Activated naive CD8-positive, alpha-beta T cell treated with anti-CD3 and anti-CD28 coated beads, Interleukin-2, amount 50 U/mL, for 24 hours (primary cell): ENCODE measurements at places on chromosomes 3 and 15.

DNA sequence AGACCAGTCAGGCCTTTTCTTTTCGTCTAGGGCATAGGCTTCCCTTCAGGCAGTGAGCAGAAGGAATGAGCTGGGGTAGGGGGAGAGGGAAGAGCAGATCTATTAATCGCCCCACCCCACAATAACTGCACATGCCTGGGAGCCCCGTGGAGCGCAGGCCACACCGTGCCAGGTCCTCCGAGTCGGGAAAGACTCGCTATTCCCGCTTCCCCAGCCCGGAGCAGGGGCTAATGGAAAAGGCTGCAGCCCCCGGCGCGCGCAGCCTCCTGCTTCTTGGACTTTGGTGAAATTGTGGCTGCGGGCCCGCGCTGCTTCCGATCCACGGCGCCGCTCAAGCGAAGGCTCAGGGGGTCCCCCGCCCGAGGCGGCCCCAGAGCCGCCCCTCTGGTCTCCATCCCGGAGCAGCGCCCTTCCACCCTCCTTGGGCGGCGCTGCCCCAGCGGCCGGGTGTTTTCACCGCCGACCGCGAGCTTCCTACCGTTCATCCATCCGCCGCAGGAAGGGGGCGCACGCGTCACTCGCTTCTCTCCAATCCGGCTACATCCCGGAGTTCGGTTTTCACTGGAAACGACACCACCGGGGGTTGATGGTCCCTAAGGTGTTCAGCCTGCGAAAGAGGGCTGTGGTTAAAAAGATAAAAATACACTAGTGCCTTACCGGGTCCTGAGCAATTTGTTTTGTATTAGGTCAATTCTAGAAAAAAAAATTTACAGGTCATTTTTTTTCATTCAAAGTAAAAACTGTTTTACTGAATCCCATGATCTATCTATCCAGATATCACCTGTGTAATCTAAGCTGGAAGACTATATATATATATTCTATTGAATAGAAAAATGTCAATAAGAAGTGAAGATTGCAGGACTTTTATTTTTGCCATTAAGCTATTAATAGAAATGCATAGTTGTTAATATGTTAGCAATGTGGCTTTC, 4.4 kb upstream of the SYNM start:
- H3K27me3 ChIP-seq, result peaks cover 43% of the 10 kb centered on the region
- DNase-seq, result peak; percentile 69
- no peak overlapping the region for H3K4me3 ChIP-seq

DNA sequence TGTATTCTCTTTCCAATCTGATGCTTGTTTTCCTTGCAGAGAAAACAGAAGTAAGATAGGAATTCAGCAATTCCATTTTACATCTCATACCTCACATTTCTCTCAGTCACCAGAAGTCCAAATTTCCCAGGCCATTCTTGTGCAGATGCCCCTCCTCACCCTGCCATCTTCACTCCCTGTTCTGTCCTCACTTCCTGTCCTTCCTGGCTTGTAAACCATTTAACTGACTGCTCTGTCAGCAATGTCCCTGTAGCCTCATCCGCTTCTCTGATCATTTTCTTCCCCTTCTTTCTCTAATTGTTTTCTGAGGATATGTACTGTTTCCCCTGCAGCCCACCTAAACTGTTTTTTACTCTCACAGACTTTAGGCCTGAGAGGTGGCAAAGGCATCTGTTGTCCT, 40.3 kb downstream of the BLM start:
- peak overlapping the region; percentile 11 for H3K27ac ChIP-seq
- H3K27me3 ChIP-seq, result no peaks in the 10 kb centered on the region
- H3K4me3 ChIP-seq, result no peak overlapping the region

DNA sequence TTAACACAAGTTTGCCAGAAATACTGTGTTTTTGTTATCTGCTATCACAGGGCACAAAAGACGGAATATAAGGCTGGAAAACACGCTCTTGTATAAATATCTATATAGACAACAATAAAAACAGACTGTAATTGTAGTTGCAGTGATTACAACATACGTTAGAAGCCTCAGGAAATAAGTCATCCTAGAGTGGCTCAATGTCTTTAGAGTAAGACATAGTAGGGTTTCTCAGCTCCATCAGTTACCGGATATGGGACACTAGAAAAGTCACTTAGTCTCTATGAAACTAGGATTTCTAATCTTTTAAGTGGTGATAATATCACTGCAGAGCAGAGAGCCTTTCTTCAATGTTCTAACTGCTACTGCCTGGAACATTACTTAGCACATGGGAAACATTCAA, 208.8 kb downstream of the STAG1 start:
- H3K4me3 ChIP-seq, result no peak overlapping the region
- no peaks in the 10 kb centered on the region for H3K27me3 ChIP-seq
- H3K36me3 ChIP-seq, result peaks cover 4% of the 10 kb centered on the region
- no peak overlapping the region for H3K27ac ChIP-seq

GRCh38 chr15:49573421-49573820, 47.2 kb downstream of the FAM227B start:
- peaks cover 29% of the 10 kb centered on the region for H3K36me3 ChIP-seq
- H3K27ac ChIP-seq, result no peak overlapping the region
- no peaks in the 10 kb centered on the region for H3K27me3 ChIP-seq
- no peaks in the 10 kb centered on the region for H3K4me1 ChIP-seq
- DNase-seq, result no peak
- H3K4me3 ChIP-seq, result no peak overlapping the region

DNA sequence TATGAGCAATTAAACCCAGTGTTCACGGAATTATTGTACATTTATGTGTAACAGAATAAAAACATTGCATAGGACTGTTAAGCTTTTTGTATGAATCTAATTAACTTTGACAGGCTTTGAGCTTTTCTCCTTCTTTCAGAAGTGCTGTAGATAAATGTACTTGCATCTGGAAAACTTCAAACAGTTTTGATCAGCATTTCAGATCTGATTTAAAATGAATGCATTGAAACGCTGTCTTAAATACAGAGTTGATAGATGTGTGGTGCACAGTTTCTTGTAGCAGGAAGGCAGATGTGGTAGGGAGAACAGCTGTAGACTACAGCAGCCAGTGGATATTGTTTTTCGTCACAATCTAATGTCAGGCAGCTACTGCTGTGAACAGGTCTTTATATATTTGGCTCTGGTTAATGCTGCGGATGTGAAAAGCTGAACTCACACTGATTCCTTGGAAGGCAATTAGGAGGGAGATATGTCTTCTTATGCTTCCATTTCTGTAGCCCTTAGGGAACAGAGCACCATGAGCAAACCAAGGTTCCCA, 193.8 kb upstream of the GOLIM4 start:
- no peaks in the 10 kb centered on the region for H3K4me1 ChIP-seq
- no peaks in the 10 kb centered on the region for H3K27me3 ChIP-seq
- no peak overlapping the region for H3K27ac ChIP-seq
- H3K4me3 ChIP-seq, result no peak overlapping the region

DNA sequence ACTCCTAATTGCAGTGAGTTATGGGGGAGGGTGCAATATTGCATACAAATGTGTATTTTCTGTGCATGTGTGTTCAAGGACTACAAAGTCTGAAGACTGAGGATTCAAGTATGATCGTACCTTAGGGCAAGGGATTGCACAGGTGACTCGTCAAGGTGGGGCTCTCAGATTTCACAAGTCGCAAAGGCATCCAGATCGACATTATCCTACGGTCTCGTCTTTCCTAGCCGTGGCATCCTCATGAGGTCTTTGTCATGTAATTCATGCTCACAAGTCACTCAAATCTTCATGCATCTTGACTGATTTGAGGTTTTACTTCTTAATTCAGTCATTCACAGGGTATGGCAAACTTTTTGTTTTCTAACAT, 191.4 kb upstream of the HES1 start:
- H3K4me3 ChIP-seq, result no peak overlapping the region
- no peaks in the 10 kb centered on the region for H3K4me1 ChIP-seq
- peaks cover 34% of the 10 kb centered on the region for H3K27me3 ChIP-seq
- H3K27ac ChIP-seq, result no peak overlapping the region
- no peaks in the 10 kb centered on the region for H3K36me3 ChIP-seq

GRCh38 chr15:90868261-90868689, at the start of gene FURIN:
TSS of gene FURIN (plus strand) at chr15:90868588. CDS start at chr15:90875741, 7,153 bp downstream.
- H3K27me3 ChIP-seq, result no peaks in the 10 kb centered on the region
- DNase-seq, result no peak
- H3K36me3 ChIP-seq, result peaks cover 15% of the 10 kb centered on the region
- peak within 1 kb of the TSS; percentile 88 for H3K4me3 ChIP-seq
- H3K4me1 ChIP-seq, result peaks cover 63% of the 10 kb centered on the region
- H3K27ac ChIP-seq, result peak within 1 kb of the TSS; percentile 91

DNA sequence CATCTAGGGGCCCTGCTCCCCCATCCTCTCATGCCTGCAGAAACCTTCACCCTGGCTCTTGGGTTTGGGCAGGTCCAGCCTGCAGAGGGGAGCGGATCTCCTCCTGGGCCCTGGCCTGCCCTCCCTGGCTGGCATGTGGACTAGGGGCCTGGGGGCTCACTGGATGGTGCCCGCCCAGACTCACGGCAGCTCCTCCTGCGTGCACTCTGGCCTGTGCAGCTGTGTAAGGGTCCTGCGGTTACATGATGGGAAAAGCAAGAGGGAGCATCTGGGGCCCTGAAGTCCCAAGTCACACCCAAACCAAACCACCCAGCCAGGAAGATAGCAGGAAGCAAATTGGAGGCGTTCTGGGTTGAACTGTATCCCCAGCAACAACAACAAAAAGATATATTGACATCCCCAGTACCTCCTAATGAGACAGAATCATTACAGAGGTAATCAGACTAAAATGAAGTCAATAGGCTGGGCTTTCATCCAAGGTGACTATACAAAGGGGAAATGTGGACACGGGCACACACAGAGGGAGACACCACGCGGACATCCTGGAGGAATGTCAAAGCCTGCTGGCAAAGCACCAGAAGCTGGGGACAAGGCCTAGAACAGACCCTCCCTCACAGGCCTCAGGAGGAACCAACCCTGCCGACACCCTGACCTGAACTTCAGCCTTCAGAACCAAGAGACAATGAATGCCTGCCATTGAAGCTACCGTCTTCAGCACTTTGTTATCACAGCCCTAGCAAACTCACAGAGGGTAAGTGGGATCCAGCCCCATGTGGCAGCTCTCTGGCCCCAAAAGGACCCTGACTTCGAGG, 10.4 kb upstream of the CLK3 start:
- no peaks in the 10 kb centered on the region for H3K27me3 ChIP-seq
- no peak for DNase-seq
- H3K36me3 ChIP-seq, result no peaks in the 10 kb centered on the region
- no peak overlapping the region for H3K27ac ChIP-seq
- no peaks in the 10 kb centered on the region for H3K4me1 ChIP-seq

DNA sequence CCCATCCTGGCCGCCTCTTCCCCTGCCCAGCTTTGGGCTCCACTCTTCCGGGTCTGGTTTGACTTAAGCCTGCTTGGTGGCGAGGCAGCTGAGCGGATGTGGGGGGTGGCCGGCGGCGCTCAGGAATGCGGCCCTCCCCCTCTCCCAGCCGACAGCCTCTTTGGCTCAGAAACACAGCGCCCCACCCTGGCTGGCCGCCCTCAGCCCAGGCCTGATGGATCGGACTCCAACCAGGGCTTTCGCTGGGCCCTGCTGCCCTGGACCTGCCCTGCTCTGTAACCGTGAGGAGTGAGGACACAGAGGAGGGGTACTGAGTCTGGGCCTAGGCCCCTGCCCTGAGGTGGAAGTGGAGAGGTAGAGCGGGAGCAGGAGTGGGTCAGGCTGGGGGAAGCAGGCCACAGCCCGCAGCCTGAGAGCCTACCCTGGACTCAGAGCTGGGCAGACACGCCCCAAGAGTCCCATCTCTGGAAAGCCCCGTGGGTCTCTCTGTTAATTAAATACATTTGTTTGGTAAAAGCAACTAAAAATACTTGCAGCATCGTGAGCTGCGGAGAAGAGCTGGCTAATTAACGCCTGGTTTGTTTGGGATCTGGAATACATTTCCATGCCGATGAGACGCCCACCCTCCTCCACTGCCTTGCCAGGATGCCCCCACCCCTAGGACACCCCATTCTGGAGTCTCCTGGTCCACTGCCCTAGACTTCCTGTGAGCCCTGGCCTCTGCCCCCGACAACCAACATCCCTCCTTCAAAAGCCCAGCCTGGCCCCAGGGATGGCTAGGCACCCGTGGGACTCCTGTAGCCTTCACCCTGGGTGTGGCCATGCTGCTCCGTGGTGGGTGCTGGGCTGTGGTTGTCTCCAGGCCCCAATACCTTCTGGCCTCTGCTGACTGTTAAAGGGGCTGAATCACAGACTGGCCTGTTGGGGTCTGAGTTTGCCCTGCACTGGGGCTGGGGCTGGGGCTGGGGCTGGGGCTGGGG, 19.6 kb downstream of the PLXNA1 start:
- no peaks in the 10 kb centered on the region for H3K4me1 ChIP-seq
- H3K27me3 ChIP-seq, result no peaks in the 10 kb centered on the region
- DNase-seq, result no peak
- H3K27ac ChIP-seq, result no peak overlapping the region
- no peaks in the 10 kb centered on the region for H3K36me3 ChIP-seq

DNA sequence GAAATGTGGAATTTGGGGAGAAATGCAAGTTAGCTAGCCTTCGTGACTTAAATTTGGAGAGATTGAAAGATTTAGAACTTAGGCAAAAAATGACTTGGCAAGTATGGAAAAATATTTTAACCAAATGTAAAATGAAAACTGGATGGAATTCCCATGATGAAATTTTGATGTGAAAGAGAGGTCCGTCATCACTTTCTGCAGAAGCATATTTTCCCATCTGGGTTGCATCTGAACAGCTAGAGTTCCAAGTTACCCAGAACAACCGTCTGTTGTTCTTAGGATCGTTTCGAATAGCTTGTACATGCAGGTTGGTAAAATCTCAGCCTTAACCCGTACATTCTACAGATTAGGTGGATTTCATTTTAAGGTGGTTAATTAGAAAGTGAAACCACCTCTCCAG, 136.3 kb downstream of the GHSR start:
- H3K4me3 ChIP-seq, result no peak overlapping the region
- H3K36me3 ChIP-seq, result peaks cover 28% of the 10 kb centered on the region
- no peak overlapping the region for H3K27ac ChIP-seq
- peaks cover 1% of the 10 kb centered on the region for H3K4me1 ChIP-seq

DNA sequence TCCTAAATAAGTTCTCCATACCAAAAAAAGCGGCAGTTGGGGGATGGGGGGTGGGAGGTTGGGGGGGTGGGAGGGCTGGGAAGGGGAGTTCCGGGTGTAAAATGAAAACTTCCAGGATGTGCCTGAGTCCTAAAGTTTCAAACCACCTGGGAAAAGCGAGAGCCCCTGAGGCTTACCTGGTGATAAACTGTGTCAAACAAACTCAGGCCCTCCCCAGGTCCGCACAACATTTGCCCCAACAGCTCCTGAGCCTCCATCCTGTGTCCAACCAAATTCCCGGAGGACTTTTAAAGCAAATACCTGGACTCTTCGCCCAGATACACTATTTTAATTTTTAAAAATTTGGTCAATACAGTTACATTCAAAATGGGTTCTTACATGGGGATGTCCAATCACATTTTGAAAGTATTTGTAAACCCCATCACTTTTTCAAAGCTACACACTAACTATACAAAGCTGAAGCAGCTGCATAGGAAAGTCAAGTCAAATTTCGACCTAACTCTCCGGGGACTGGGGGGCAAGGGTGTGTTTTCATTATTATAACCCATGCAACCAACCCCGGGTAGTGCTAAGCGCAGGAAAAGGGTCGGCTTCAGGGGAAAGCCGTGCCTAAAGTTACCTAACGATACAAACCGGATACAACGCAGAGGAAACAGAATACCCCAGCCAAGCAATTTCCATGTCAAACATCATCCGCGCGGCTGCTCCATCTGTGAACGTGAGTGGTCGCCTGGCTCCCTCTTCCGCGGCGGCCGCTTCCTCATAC, 685 bp upstream of the FOXB1 start:
- H3K27me3 ChIP-seq, result peaks cover 93% of the 10 kb centered on the region
- H3K4me3 ChIP-seq, result peak overlapping the region; percentile 84
- H3K4me1 ChIP-seq, result peaks cover 44% of the 10 kb centered on the region
- no peak overlapping the region for H3K27ac ChIP-seq
